ENCODE measurements at places on chromosomes 4 and X. TPM values are rescaled to one million over a fixed set of nuclear protein-coding genes. Genes with fewer than 3 reads are reported as not detected.

- no peak overlapping the region for H3K27ac ChIP-seq
- no peaks in the 10 kb centered on the region for H3K36me3 ChIP-seq
- no peaks in the 10 kb centered on the region for H3K27me3 ChIP-seq
- DNase-seq = no peak
- no peak overlapping the region for H3K4me3 ChIP-seq
Observed at GRCh38 chr4:180086480-180087190, 2156.6 kb upstream of the TENM3 start.

GRCh38 chrX:34961662-34962061, 19.1 kb downstream of the FAM47B start:
- no peak overlapping the region for H3K4me3 ChIP-seq
- DNase-seq = no peak
- no peak overlapping the region for H3K27ac ChIP-seq

- H3K4me1 ChIP-seq = no peaks in the 10 kb centered on the region
- H3K27ac ChIP-seq = no peak overlapping the region
- no peaks in the 10 kb centered on the region for H3K36me3 ChIP-seq
- H3K4me3 ChIP-seq = no peak overlapping the region
- DNase-seq = no peak
Observed at GRCh38 chrX:111010111-111010510, 85.9 kb upstream of the PAK3 start.

Gene PABPC1L2B
- not detected for total RNA-seq

Gene ITM2A
- total RNA-seq = 2.0 TPM

Gene ATP1B4
- total RNA-seq = not detected

Gene GPR119
- total RNA-seq = not detected

DNA sequence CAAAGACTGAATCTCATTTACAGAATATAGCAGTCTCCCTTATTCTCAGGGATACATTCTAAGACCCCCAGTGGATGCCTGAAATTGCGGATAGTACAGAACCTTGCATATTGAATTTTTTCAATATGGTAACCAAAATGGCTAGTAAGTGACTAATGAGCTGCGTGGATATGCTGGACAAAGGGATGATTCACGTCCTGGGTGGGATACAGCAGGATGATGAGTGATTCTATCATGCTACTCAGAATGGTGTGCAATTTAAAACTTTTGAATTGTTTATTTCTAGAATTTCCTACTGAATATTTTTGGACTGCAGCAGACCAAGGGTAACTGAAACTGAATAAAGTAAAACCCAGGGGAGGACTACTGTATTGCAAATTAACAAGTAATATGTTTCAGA, 66.7 kb downstream of the STAG2 start:
- no peaks in the 10 kb centered on the region for H3K36me3 ChIP-seq
- H3K27me3 ChIP-seq = no peaks in the 10 kb centered on the region
- H3K4me3 ChIP-seq = no peak overlapping the region
- no peak for DNase-seq
- H3K4me1 ChIP-seq = no peaks in the 10 kb centered on the region

Gene UGT2B11
- 0.91 TPM for total RNA-seq

DNA sequence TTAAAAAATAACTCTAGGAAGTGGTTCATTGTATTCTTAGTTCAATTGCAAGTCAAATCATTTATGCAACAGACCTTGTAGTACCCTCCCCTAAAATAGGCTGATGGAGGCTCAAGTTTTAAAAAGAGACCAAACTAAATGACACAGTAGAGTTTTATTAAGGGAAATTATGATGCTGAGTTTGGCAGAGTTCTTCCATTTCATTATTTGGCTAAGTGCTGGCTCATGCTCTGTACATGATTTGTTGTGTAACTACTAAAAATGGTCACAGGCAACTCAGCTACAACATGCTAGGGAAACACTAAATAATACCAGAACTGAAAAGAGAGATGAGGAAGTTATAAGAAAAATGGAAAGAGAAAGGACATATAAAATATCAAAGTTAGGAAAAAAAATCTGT, 96.1 kb upstream of the TFDP3 start:
- H3K27me3 ChIP-seq = peaks cover 16% of the 10 kb centered on the region
- no peaks in the 10 kb centered on the region for H3K4me1 ChIP-seq
- H3K36me3 ChIP-seq = no peaks in the 10 kb centered on the region
- no peak for DNase-seq
- no peak overlapping the region for H3K27ac ChIP-seq

DNA sequence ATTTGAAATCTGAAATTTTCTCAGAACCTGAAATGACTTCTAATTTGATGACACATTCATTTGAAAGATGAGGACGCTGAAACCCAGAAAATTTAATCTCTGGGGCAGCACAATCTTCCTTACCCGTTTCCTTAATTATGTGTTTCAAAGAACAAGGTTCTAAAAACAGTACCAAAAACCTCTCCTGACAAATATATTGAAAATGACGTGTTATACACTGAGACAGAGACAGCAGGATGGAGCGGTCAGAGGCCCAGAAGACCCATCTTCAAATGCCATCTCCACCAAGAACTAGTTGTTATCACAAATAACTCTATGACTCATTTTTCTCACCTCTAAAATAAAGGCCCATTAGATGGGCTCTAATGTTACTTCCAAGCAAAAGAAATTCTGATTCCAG, 177.3 kb downstream of the NSUN7 start:
- H3K36me3 ChIP-seq = no peaks in the 10 kb centered on the region
- no peak overlapping the region for H3K27ac ChIP-seq
- DNase-seq = no peak
- peaks cover 4% of the 10 kb centered on the region for H3K4me1 ChIP-seq
- no peaks in the 10 kb centered on the region for H3K27me3 ChIP-seq
- H3K4me3 ChIP-seq = no peak overlapping the region

Gene FDCSP
- not detected for total RNA-seq

DNA sequence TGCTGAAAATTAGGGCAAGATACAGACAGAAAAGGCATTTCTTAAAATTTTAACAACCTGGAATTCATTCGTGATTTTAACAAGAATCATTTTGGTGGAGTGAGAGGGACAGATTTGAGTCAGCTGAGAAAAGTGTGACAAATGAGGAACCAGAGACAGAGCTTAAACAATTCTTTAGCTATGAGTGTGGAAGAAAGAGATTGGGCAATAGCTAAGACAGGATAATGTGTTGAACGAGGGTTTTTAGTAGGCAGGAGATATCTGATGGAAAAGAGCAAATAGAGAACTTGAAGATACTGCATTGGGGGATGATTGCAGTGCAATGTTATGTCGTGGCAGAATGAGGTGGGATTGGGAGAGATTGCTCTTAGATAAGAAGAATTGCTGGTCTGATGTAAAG, 164.2 kb upstream of the SPRY1 start:
- DNase-seq = no peak
- no peaks in the 10 kb centered on the region for H3K36me3 ChIP-seq
- no peaks in the 10 kb centered on the region for H3K27me3 ChIP-seq
- H3K4me1 ChIP-seq = no peaks in the 10 kb centered on the region
- no peak overlapping the region for H3K4me3 ChIP-seq
- H3K27ac ChIP-seq = no peak overlapping the region

Gene STOX2
- 2.2 TPM for total RNA-seq

- no peak overlapping the region for H3K27ac ChIP-seq
- no peak for DNase-seq
- no peaks in the 10 kb centered on the region for H3K4me1 ChIP-seq
- no peaks in the 10 kb centered on the region for H3K36me3 ChIP-seq
- no peaks in the 10 kb centered on the region for H3K27me3 ChIP-seq
Observed at GRCh38 chr4:146049802-146050201, 111.2 kb upstream of the ZNF827 start.

DNA sequence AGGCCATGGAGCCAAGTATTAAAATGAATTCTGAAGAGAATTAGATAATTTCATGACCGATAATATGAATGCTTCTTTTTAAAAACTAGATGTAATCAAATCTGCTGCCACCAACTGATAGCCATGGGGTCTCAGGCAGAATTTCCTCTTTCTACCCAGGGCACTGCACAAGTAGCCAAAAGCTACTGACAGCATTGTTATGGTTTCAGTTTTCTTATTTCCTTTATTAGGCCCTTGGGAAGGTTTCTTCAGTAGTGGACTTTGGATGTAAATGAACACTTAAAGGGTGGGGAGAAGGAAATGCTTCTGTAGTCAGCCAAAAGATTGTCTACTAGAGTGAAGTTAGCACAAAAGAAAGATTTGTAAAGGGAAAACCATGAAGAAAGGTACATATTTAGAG, 686.0 kb downstream of the ADGRL3 start:
- H3K27ac ChIP-seq = no peak overlapping the region
- no peak overlapping the region for H3K4me3 ChIP-seq
- H3K36me3 ChIP-seq = no peaks in the 10 kb centered on the region
- DNase-seq = no peak
- H3K27me3 ChIP-seq = no peaks in the 10 kb centered on the region

DNA sequence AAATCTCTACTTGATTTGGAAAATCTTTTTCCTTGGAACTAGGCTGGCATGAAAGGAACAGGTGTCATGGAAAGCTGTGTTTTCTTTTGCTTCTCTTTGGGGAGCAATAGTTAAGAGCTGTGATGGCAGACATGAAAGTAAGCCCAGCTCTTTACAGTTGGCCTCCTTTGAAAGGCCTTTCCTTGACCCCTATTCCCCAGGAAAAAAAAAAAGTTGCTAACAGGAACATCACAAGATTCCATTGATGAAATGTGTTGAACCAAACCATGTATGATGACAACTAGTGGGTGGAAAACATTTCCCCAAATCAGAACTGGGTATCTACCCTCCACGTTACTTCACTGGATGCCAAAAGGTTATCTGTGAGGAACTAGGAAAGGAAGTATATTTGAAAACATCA, 190.7 kb upstream of the RPL34 start:
- no peaks in the 10 kb centered on the region for H3K27me3 ChIP-seq
- no peak overlapping the region for H3K27ac ChIP-seq

GRCh38 chr4:83605210-83605609, 69.3 kb downstream of the GPAT3 start:
- H3K4me1 ChIP-seq = peaks cover 15% of the 10 kb centered on the region
- H3K4me3 ChIP-seq = no peak overlapping the region
- no peaks in the 10 kb centered on the region for H3K36me3 ChIP-seq
- H3K27me3 ChIP-seq = no peaks in the 10 kb centered on the region
- DNase-seq = no peak

Gene CPLX1
- 1.1 TPM for total RNA-seq

Gene SMR3B
- total RNA-seq = not detected

Gene ADGRG4
- total RNA-seq = 0.09 TPM

Gene ZNF157
- total RNA-seq = not detected

Gene GPR173
- total RNA-seq = not detected

- H3K4me1 ChIP-seq = no peaks in the 10 kb centered on the region
- no peak overlapping the region for H3K4me3 ChIP-seq
- no peak overlapping the region for H3K27ac ChIP-seq
Observed at GRCh38 chr4:37561803-37562207, 124.4 kb downstream of the RELL1 start.

GRCh38 chrX:124917011-124917410, 402.7 kb upstream of the TEX13C start:
- no peak overlapping the region for H3K27ac ChIP-seq
- H3K36me3 ChIP-seq = no peaks in the 10 kb centered on the region
- H3K27me3 ChIP-seq = no peaks in the 10 kb centered on the region
- DNase-seq = no peak
- no peak overlapping the region for H3K4me3 ChIP-seq
- H3K4me1 ChIP-seq = no peaks in the 10 kb centered on the region

GRCh38 chr4:183398298-183399125, 45.9 kb upstream of the CDKN2AIP start:
- peak overlapping the region; percentile 20 for H3K27ac ChIP-seq
- H3K4me3 ChIP-seq = peak overlapping the region; percentile 55
- peaks cover 5% of the 10 kb centered on the region for H3K4me1 ChIP-seq
- peak; percentile 76 for DNase-seq

Gene ANXA10
- 46.6 TPM for total RNA-seq
